ENCODE measurements at places on chromosomes 7 and 10.

DNA sequence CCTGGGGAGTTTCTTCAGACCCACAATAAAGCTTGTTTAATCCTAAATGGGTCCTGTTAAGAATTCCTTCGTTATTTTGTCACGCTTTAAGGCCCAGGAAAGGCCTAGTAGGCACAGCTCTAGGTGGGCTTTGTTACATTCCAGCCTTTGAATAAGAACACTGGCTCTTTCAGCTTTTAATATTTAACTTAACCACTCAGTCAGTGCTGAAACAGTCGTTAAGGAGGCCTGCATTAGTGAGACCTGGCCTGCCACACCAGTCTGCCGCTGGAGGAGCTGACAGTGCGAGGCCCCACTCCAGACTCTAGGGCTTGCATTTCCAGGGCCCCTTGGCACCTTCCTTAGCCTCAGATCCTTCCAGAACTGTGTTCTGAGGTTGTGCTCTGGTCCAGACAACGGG, 351.4 kb downstream of the GLRX3 start:
- DNase-seq, result no peak

- DNase-seq, result no peak
Measured at GRCh38 chr7:105854498-105854897, 21.9 kb downstream of the ATXN7L1 start.

GRCh38 chr10:84185526-84186175, 8.7 kb upstream of the CDHR1 start:
- no peak for DNase-seq

GRCh38 chr10:27838361-27838760, 92.7 kb upstream of the MKX start:
- DNase-seq, result no peak

DNA sequence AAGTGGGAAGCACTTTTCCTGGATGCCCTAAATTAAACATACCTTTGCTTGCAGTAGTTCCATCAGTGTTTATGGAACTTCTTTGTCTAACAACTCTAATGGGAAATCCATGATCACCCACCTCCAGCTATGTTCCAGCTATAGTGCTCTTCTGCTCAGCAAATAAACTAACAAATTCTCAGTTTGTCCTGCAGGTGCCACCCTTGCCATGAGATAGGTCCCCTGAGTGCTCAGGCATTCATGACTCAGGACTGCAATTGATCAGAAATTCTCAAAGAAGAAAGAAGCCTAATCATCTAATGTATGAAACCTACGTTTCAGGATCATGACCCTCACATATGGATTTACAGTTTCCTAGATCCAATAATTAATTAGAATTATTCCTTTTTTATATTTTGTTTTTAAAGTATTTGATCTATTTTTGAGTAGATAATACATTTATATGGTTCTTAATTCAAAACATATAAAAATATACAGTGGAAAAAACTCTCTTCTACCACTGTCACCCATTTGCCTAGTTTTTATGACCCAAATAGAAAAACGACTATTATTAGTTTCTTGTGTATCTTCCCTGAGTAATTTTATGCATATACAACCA, 48.7 kb upstream of the DYNC1I1 start:
- no peak for DNase-seq

GRCh38 chr7:30974605-30975255, 11.0 kb downstream of the GHRHR start:
- DNase-seq, result no peak

DNA sequence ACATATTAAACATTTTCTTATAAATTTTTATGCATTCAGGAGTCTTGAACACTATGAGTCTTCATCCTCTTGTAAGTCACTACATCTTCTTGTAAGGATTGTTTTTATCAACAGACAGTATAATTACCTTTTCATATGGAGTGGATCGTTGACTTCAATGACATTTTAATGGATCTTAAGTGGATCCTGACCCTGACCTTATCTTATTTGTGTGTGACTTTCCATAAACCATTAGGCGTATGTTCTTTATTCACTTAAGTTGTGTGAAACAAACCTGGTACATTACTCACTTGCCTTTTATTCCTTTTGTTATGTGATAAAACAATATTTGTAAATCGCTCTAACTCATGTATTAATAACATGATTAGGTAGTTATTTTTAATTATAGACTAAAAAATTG, 18.5 kb upstream of the SEMA3C start:
- no peak for DNase-seq
